ENCODE measurements at places on chromosomes 16 and 17.

- no peak for DNase-seq
Measured at GRCh38 chr16:72125635-72126428, 32.2 kb downstream of the DHX38 start.

DNA sequence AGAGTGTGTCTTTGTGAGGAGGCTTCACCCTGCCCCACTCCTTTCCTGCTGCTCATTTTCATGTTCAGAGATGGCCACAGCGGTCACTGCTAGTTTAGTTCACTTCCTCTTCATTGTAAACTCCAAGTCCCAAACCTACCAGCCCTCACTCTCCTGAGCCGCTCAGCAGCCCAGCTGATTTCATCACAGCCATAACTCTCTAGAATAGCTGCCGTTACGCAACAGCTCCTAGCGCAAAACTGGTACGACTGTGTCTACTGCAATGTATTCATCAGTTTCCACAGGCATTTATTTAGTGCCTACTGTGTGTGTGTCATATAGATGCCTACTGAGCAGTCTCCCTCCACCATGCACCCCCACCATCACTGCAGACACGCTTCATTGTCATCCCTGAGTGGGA lies 233.5 kb upstream of the RPL38 start:
- no peak for DNase-seq

- no peak for DNase-seq
Measured at GRCh38 chr16:31880322-31880979, 6.8 kb downstream of the ZNF267 start.

DNA sequence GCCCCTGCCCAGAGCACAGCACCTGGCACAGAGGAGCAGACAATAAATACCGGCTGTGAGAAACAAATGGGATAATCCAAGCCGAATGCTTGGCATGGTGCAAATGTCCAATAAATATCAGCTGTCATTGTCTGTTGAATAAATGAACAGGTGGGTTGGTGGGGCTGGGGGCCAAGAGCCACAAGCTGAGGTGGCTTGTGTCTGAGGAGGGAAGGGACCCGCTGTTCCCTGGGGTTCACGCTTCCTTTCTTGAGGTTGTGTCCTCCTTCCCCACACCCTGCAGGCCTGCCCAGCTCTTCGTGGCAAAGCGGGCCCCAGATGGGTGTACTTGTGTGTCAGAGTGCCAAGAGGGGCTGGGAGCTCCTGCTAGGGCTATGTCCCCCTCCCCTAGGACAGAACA lies 38.6 kb downstream of the ARHGAP27 start:
- no peak for DNase-seq

GRCh38 chr16:48950184-48950583 lies 331.5 kb downstream of the CBLN1 start:
- DNase-seq: no peak

DNA sequence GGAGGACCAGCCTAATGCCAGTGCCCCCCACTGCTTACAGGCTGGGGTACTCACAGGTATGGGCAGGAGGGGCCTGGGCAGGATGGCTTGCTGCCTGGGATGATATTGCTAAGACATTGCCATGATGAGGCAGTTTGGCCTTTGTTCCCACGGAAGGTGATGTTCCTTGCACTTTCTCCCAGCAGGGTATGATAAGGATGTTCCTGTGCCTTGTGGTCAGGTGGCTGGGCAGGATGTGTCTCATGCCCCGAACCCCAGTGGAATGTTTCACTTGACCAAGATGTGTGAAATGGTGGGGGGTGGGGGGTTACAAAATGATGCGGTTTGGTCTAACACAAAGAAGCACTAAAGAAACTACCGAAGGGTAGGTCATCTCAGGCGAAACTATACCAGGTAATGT lies 337.8 kb upstream of the ZFHX3 start:
- no peak for DNase-seq

DNA sequence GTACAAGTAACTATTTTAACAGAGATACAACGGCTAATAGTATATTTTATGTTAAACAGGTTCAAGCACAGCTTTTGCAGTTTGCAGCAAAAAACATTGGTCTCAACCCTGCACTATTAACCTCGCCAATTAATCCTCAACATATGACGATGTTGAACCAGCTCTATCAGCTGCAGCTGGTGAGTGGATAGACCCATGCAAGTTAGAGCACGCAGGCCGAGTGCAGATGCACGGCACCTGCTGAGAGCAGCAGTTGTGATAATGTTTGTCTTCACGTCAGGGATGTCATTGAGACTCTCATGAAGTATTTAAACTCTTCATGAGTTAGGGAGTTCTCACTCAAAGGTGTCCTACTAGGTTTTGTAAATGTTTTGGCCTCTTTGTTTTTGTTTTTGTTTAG lies 45.6 kb downstream of the TMC6 start:
- DNase-seq: peak; percentile 88

- no peak for DNase-seq
Measured at GRCh38 chr17:3919123-3919624, 2.9 kb upstream of the P2RX1 start.

- peak; percentile 97 for DNase-seq
Measured at GRCh38 chr17:38349097-38349730, 2.4 kb upstream of the SOCS7 start.

DNA sequence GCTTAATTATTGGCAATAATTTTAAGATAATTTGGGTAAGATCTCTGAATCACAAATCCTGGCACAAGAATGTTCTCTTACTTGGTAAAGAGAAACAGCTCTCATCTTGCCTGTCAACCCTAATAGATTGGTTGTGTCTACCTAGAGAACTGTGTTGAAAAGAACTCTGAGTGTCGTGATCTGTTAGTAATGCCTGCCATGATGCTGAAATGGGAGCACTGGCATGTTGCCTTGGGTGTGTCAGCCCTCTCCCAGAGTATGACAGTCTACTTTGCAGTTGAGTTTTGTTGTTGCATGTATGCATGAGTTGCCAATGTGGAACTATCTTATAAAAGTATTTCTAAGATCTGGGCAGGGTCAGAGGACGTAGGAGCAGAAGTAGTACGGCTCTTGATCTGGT lies 221.4 kb downstream of the MAF start:
- no peak for DNase-seq

GRCh38 chr17:66533572-66533971 lies 231.2 kb downstream of the PRKCA start:
- DNase-seq: no peak

DNA sequence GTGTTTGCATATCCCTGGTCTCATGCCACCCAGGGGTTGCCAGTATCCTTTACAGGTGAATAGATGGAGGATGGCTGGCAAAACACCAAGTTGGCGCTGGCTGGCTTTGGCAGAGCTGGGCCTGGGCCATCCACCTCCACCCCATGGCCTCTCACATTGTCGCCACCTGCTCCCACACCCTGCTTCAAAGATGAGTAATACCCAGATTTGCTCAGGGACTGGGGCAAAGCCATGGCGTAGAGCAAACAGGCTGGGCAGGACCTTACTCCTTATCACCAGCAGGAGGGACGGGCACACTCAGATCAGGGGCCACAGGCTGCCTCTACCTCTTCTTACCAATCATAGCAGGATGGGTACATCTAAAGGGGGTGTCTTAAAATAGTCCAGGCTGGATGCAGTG lies 24.3 kb downstream of the PLA2G10 start:
- no peak for DNase-seq

DNA sequence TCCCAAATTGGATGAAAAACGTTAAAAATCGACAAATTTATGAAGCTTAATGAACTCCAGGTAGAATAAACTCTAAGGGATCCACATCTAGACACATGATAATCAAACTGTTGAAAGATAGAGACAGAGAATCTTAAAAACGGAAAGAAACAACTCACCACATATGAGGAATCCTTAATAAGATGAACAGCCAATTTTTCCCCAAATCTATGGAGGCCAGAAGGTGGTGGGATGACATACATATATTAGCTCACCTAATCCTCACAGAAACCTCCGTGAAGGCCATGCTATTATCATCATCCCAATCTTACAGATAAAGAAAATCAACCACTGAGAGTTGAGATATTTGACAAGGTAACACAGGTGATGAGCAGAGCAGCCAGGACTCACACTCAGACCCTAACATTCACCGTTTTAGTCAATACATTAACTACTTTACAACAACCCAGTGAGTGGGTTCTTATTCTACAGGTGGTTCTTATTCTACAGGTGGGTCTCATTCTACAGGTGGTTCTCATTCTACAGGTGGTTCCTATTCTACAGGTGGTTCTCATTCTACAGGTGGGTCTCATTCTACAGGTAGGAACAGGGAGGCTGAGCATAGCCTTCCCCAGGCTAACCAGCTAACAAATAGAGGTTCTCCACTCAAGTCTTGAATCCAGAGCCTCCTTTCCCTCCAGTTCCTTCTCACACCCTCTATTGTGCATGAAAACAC lies 4.8 kb downstream of the CACNG1 start:
- DNase-seq: no peak

GRCh38 chr16:75288596-75289120 lies 37.2 kb upstream of the BCAR1 start:
- DNase-seq: no peak

- DNase-seq: peak; percentile 10
Measured at GRCh38 chr16:72066747-72067146, 3.7 kb downstream of the HPR start.

GRCh38 chr16:1723450-1724147 lies 17.6 kb downstream of the MAPK8IP3 start:
- peak; percentile 31 for DNase-seq

DNA sequence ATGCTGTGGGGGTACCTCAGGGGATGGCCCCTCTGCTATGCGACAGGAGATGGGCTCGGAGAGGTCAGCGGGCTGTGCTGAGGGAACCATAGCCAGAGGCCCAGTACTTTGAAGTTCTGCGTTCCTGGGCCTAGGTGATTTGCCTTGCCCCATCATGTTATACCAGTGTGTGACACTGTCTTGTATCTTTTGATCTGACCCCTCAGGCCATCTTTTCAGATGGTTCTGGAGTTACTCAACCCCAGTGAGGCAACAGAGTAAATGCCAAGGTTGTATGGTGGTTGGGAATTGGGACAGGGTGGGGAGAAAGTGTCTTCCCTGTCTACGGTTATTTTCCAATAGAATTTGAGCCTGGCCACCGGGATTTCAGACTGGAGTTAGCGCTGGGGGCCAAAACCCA lies 8.5 kb downstream of the MSI2 start:
- no peak for DNase-seq

GRCh38 chr17:66364990-66365490 lies 62.6 kb downstream of the PRKCA start:
- no peak for DNase-seq

- DNase-seq: no peak
Measured at GRCh38 chr16:59058250-59058649, 324.1 kb upstream of the GOT2 start.

DNA sequence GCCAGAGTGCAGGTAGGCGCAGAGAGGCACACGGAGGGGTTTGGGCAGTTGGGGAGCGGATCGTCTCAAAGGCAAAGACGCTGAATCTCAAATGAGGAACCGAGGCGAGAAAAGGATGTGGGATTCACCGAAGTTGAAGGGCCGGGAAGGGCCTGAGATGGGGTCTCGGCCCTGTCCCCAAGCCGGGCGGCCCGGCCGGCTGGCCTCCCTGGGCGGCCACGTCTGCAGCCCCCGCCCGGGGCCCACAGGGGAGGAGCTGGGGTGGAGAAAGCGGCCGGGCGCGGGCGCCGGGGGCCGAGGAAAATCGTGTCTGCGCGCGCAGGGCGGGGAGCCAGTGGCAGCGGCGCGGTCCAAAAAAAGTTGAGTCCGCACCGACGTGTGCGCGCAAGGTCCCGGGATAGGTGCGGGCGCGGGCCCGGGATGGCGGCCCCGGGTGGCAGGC lies 458 bp downstream of the SLC12A4 start:
- no peak for DNase-seq

DNA sequence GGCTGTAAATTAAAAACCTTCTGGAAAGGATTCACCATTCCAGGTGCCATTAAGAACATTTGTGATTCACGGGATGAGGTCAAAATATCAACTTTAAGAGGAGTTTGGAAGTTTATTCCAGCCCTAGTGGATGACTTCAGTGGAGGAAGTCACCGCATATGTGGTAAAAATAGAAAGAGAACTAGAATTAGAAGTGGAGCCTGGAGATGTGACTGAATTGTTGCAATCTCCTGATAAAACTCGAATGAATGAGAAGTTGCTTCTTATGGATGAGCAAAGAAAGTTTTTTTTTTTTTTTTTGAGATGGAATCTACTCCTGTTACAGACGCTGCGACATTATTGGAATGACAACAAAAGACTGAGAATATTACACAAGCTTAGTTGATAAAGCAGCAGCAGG lies 26.7 kb downstream of the CCL4 start:
- no peak for DNase-seq

DNA sequence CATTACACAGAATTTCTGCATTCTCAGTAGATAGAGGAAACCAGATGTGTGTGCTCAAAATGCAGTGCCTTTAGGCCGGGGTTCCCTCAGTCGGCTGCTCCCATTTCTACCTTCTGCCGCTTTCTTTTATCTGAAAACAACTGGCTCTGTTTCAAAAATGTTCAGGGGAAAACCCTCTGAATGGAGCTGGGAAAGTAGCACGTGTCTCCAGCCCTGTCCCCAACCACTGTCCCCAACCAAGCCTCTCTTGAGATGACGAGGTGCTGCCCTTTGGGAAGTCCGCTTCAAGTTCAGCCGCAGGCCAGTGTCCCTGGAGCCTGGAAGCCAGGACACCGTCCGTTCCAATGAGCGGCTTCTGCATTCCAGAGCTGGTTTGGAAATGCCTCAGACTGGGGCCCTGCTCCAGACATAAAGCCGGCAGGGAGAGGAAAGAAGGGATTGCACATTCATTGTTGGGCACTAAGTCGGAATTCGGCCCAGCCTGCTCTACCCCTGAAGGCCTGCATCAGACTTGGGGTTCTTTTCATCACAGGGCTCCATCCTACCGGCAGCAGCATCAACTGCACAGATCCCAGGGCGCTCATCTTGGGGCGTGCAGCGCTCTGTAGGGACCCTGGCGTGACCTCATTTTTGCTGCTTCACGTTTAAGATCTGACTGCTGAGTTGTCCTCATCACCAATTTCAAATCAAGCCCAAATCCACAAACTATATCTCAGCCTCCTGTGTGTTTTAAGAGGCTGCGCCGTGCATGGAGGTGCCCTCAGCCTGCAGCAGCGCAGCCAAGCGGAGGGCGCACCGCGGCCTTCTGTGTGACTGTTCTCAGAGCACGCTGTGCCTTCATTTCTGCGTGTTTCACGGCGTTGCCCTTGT lies 111.3 kb downstream of the BANP start:
- no peak for DNase-seq

DNA sequence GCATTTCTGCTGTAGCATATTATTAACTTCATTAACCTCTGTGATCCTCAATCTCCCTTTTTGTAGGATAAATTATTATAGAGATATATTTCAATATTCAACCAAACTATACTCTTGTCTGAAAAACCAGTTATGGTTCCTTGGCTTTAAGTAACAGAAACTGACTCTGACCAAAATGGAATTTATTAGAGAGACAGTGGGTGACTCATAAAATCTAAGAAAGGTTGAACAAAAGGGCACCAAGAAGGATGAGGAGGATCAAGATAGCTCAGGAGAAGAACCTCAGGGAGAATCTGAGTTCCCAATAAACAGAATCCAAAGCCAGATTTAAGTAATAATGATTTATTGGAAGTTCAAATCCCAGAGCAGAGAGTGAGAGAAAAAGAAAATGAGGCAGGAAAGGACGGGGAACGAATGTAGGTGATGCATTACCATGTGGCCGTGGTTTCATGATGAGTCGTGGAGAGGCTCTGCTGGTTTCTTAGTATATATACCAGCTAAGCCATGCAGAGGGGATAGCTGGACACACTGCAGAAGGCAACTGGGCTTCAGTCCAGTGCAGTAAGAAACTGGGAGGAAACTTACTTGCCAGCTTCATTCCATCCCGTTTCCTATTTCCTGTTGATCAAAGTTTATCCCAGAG lies 151.5 kb upstream of the GOT2 start:
- DNase-seq: no peak

GRCh38 chr17:45719335-45720071 lies 64.6 kb upstream of the CRHR1 start:
- peak; percentile 23 for DNase-seq
